ENCODE measurements at places on chromosomes 2 and 18.

DNA sequence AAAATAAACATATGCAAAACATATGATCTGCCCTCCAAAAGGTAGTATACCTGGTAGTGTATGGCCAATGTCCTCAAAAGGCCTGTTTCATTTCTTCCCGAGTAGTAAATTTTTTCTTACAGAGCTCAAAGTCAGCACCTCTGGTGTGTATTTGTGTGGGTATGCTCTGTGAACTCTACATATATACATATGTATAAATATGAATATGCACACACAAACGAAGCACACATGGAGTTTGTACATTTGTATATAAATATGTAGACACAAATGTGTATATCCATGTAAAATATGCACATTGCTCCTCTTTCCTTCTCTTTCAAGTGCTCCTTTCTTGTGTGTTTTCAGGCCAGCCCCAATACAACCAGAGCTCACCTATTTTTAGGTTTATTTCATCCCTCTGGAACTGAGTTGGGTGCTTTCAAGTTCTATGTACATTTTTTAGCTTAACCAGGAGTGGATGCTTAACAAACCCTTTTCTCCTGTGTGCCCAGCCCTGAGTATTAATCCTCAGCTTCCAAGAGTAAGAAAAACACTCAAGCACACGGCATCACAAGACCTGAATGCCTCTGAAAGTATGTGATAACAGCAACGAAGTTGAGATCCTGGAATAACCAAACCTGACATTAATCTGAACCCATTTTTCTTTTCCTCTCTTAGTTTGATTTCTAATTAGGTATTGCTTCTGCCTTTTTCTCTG, 12.2 kb upstream of the GALNT5 start:
- DNase-seq = no peak

DNA sequence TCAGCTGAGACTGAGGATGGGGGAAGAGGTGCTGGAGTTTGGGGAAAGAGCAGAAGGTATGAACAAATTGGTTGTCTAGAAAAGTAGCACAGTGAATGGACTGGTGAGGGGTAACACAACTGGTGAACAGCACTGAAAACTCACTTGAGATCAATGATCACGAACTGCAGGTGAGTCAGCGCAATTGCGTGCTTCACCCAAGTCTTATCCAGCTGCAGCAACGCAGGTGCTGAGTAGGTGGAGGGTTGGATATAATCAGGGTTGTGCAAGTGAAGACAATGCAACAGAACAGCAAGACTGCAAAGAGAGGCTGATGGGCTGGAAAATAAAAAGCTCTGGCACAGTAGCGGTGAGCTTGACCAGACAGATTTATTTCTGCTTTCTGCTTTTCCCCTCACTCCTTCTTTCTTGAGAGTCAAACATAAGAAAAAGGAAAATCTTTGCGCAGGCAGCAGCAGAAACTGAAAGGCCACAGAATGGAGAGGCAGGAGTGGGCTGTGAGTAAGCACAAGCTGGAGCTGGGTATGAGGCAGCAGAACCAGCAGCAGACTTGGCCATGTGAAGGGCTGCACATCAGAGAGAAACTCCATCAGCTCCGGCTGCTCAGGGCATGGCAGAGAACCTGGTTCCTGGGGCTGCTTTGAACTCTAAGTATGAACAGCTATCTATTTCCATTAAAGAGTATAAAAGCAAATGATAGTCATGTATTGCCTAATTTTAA, 99.4 kb upstream of the ARL5A start:
- DNase-seq = no peak

- no peak for DNase-seq
Measured at GRCh38 chr2:239298116-239298804, 102.6 kb downstream of the HDAC4 start.

DNA sequence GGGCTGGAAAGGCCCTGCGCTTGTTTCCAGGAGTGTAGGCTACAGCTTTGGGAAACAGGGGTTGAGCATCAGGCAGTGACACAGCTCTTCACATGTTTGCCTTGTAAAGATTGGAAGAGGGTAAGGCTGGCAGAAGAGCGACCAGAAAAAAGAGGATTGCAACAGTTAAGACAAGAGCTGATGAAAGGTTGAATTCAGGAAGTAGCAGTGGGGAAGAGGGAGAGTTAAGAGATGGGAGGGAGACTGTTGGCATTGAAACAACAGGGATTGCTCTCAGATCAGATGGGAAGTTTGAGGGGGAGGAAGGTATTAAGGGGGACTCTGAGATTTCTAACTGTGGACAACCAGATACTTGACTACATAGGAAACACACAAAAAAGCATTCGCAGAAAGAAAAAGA, 96.9 kb downstream of the CTAGE1 start:
- DNase-seq = no peak

All from astrocyte of the spinal cord (primary cell).